ENCODE measurements at places on chromosomes 3 and 15.

DNA sequence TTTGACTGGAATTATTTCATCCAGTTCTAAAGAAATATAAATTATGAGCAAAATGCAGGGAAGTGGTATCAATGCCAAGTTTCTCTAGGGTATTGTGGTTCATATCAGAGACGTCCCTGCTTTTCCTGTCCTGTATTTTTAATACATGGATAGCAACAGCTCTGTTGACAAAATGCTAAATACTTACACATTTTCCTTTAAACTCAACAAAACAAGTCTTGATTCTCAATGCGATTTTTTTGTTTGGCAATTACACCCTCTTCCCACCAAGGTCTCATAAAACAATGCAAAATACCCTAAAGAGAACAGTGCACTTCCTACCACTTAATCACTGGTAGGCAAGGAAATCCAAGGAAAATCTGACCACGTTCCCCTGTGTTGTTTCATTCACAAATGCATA is 120.0 kb downstream of the DUT start:
- no peak for DNase-seq

DNA sequence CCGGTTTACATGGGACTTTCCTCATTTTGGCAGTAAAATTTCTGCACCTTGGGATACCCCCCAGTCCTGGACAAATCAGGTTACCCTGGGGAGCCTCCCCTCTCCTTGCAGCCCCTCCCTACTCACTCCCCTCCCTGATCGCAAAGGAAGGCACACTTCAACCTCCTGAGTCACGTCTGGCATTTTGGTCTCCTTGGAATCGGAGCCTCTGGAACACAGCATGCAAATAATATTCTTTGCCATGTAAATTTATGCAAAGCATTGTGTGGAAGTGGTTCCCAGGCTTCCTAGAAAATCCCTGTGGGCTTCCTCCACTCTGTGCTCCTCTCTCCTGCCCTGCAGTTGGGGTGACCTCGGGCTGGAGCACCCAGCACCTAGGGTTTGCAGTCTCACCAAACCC is 11.6 kb downstream of the SCN5A start:
- no peak for DNase-seq

GRCh38 chr15:49674370-49674769 is 53.5 kb downstream of the DTWD1 start:
- no peak for DNase-seq

DNA sequence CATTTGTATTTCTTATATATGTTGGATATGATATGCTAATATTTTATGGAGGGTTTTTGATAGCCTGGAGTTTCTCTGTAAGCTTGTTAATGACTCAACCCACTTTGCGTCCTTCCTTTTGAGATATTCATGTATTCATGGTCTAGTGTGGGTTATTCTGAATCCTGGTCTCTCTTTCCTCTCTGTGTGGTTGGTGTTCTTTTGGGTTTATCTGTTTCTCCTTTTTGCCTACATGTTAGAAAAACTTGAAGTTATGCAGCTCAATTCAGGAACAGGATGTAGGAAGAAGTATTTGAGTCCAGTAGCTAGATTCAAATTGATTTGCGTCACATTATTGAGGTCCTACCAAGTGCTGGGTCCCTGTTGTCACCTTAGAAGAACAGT is 28.1 kb downstream of the CMTM7 start:
- no peak for DNase-seq
